ENCODE measurements at places on chromosomes 5 and 9.

DNA sequence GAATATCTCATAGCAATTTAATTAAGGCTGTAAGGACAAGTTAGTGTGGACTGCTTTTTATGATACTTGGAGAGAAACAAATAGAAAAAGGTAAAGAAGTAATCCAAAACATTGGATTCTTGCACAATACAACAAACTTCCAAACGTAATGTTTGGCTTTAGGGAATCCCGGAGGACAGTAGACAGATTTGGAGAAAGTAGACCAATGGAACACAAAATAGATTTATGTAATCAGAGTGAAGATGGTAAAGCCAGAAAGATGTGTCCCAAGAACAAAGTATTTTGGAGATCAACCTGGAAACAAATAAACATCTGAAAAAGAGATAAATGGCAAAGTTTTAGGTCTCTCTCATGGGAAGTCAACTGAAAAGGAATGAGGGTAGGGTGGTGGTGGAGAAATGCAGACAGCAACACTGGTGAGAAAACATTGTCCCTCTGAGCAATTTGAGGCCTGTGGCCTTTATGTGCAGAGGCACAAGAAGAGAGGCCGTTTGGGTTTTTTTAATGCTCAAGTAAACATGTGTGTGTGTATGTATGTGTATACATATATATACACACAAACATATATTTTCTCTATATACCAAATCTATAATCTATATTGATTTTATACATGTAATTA is 620.6 kb downstream of the PDE4D start:
- no peak for DNase-seq

DNA sequence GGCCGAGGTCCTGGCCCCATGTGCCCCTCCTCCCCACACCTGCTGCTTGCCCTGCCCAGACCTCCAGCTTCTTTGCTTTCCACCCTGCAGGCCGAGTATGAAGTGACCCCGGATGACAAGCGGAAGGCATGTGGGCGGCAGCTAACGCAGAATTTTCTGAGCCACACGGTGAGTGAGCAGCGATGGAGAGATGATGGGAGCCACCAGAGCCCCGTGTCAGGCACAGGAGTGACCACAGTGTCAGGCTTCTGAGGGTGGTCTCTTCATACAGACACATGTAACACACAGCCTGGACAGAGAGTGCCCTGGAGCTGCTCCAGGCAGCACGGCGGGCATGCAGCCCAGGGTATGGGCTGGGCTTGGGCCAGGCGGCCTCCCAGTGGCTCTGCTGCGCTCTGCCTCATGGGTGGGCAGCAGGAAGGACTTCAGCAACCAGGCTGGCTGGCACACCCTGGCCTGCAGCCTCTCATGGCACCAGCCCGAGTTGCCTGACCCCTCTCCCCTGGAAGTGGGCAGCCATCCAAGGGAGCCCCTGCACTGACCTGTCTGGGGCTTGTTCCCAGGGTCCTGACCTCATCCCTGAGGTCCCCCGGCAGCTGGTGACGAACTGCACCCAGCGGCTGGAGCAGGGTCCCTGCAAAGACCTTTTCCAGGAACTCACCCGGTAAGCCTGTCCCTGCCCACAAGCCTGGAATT is 5.8 kb downstream of the GRK6 start:
- no peak for DNase-seq

DNA sequence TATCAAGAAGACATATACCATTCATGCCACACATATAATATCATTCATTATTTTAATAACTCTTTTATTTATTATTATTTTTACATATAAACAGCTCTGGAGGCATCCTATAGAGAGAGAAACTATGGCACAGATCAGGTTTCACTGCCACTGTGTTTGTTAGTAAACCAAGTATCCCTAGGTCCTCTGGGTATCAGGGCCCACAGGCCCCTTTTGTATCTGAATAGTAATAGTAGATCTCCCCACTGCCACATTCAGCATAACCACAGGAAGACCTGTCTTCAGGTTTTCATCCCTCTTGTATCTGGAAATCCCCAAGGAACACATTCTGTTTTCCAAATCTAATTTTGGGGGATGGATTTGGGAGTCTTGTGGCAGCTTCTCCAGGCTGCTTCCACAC is 94.0 kb downstream of the SPATA31D1 start:
- DNase-seq, result no peak

- DNase-seq, result no peak
Measured at GRCh38 chr5:67297376-67297775, 100.8 kb upstream of the CD180 start.

DNA sequence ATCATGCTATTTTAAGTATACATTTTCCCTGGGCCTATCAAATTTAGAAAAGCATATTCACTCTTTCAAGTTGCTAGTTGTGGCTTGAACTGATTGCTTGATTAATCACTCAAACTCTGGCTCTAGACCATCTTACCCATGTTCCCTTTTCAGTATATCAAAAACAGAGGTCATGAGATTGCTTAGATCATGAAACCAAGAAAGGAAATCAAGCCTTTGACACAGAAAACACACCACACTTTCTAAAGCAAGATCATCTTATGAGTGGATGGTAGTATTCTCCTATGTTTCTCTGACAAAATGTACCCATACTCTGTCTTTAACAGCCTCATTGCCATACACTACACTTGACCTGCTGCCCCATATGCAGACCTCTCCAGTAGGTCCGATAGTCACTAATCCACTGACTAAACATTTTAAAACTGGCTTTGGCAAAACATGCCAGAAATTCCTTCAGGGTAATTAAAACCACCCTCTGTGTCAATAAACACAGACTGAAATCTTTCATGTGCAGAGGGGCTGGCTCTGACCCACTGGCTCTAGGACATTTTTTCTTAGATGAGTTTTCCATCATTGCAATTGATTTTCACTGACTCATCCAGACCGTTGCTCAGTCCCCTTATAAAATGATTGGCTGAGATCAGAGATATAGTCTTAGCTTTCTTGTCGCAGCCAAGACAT is 18.2 kb downstream of the PPP2R2B start:
- DNase-seq, result no peak

DNA sequence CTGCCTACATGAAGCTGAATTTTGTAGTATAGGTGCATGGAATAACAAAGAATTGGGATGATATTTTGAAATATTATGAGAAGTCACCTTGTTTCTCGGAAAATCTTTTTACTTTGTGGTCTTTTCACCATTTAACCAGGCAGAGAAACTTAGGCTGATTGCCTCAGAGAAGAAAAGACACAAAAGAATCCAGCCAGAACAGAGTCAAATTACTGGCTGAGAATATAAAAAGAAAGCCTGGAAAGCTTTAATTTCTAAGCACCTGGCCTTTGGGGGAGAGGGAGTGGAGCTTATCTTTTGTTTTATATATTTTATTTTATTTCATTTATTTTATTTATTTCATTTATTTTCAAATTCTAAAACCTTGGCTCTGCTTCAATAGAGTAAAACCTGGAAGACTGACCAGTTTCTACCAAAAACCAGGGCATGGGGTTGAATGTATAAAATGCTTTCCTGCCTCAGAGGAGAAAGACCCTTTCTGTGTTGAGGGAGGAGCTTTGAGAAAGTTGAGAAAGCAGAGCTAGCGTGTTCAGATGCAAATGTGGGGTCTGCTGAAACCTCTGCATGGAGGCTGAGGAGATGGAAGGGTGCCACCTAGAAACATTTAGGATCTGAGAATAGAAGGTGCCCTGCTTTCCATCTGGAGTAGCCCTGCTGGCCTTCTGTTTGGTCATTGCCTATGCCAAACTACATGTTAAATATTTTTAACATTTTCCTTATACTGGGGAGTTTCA is 81.6 kb downstream of the NREP start:
- no peak for DNase-seq
